Hypothalamus (tissue), 51 donors: ENCODE measurements at places on chromosomes 3 and 15.

GRCh38 chr3:196666001-196666867 lies 26.7 kb downstream of the NRROS start:
- DNase-seq = no peak

DNA sequence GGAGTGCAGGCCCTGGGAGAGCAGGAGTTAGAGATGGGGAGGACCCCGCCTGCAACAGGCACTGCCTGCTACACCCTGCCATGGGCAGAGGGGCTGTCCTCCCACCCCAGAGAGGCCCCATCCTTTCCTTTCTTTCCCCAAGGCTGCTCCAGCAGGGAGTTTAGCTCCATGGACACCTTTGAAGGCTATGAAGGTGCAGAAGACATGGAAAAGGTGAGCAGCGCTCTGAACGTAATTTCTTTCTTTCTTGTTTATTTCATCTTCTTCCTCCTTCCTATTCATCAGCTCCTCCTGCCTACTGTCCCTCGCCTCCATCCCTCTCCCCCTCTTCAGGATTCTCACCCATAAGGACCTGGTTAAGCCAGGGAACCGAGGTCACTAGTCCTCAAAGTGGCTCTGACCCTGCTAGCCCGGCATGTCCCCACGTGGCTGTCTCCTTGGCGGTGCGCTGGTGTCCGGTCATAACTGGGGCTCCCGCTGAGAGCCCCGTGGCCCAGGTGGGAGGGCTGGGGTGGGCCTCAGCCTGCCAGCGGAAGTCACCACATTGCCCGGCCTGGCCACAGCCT lies 16.0 kb upstream of the ADIPOQ start:
- DNase-seq = no peak

- no peak for DNase-seq
Observed at GRCh38 chr3:169394316-169394715, 269.2 kb downstream of the MECOM start.

DNA sequence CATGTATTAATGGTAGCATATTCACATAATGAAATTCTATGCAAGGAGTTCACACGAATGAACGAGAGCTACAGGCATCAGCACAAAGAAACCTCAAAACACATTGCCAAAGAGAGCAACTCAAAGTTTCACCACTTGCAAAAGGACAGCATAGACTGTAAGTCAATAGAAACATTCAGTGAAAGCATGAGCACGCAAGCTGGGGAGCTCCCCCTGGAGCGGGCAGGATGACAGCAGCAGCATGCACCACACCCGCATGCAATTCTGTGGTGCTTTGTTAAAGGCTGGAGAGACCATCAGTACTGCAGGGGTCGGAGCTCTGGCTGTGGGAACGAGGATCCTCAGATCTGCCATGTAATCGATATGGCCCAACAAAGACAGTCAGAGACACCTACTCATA lies 18.7 kb downstream of the OCA2 start:
- DNase-seq = no peak

GRCh38 chr3:47019201-47019600 lies 39.7 kb downstream of the NBEAL2 start:
- DNase-seq = no peak

DNA sequence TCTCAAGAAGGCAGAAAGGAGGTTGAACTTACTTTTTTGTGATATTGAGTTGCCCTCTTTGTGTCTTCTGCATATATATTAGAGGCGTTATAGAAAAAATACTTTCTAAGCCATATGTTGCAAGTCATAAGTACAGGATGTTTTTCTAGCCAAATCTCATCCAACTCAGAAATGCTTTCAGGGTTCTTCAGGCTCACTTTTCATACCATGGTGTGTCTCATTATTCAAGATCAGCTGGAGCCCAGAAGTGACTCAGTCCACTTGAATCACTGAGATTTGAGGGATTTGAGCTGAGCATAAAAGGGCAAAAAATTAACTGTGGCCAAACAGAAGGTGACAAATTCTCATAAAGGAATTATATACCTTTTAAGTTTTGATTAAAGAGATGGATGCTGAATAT lies 157.3 kb downstream of the WNT5A start:
- no peak for DNase-seq

DNA sequence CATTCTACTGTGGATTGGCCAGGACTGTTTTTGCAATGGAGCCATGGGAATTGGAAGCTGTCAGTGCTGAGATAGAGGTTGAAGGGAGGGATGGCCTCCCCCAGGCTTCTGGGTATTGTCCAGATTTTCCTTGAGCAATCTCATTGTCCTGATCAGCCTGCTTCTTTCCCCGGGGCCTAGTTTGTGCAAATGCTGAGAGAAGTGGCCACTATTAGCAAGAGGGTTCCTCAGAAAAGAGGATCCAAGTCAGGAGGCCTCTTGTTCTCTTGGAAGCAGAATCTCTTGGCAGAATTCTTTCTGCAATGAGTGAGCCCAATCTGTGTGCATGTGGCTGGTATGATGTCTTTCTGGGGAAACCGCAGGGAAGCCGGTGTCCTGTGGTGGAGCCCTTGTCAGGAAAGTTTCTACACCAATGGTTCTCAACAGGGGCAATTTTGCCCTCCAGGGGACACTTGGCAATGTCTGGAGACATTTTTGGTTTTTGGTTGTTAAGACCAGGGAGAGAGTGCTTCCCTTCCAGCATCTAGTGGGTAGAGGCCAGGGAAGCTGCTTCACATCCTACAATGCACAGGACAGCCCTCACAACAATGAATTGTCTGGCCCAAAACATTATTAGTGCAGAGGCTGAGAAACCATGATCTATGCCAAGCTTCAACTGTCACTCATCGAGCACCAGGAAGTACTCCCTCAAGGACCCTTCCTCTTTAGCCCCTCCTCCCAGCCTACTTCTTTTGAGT lies 2.0 kb downstream of the LIPC start:
- no peak for DNase-seq

DNA sequence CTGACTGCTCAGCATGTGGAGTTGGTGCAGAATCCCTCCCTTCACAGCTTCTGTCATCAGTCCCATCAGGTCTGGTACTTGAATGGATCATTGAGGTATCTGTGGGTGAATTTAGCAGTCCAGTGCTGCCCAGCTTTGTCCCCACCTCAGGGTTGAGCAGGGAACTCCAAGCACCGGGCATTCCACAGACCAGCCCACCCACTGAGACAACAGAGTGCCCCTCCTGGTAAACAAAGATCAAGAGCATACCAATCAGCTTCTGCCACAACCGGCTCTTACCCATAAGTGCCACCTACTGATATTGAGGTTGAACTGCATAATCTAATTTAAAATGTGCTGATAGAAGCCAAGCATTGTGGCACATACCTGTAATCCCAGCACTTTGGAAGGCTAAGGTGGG lies 57.1 kb upstream of the FXR1 start:
- no peak for DNase-seq

GRCh38 chr15:70383856-70384255 lies 286.1 kb upstream of the TLE3 start:
- no peak for DNase-seq

DNA sequence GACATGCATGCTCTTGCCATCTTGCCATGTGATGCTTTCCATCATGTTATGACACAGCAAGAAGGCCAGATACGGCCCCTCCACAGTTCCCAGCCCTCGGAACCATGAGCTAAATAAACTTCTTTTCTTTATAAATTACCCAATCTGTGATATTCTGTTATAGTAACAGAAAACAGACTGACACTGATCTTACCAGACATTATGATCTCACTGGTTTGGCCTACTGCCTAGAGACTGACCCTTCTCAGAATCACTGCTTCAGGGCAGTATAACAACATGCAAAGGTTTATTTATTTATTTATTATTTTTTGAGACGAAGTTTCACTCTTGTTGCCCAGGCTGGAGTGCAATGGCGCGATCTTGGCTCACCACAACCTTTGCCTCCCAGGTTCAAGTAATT lies 14.0 kb downstream of the ZNF619 start:
- no peak for DNase-seq

- no peak for DNase-seq
Observed at GRCh38 chr3:56118968-56119367, 349.3 kb downstream of the ERC2 start.

DNA sequence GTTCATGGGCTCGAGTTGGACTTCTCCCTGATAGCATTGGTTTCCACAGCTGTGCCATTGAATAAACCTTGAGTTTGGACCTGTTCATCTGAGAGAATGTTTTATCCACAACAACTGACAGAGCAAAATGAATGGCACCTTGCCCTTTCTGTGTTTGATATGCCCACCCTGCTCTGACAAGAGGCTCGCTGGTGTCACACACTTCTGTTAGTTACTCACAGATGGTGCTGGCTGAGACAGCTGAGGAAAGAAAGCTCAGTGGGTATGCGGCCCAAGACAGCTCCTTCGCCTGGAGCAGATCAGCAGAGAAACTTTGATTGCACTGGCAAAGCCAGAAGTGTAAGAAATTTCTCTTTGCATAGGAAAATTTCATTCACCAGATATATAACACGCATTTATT lies 2.5 kb upstream of the CAPN3 start:
- no peak for DNase-seq

DNA sequence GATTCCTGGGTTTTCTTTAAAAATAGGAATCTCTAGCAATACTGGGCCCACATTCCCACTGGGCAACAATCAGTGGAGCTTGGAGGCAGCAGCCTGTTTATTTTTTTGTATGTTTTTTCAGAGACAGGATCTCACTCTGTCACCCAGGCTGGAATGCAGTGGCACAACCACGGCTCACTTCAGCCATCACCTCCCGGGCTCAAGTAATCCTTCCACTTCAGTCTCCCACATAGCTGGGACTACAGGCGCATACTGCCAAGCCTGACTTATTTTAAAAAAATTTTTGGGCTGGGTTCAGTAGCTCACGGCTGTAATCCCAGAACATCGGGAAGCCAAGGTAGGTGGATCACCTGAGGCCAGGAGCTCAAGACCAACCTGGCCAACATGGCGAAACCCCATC lies 29.1 kb upstream of the GNB5 start:
- no peak for DNase-seq

GRCh38 chr3:188296761-188297612 lies 143.0 kb downstream of the LPP start:
- no peak for DNase-seq

DNA sequence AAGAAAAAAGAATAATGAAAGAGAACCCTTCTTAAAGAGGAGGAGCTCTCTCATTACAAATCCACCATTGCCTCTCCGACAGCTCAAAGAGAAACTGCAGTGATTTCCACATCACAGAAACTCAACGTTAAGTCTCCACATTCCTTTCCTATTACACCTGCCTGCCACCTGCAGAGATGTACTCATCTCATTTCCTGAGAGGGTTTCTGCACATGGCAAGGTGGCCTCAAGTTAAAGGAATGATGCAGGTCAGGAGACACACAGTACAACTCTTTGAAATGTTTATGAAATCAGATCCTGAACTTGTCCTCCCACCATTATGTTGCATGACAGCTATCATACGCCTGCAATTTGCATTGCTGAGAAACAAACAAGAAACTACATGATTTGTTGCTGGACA lies 458.4 kb upstream of the ADAMTS9 start:
- DNase-seq = no peak

GRCh38 chr3:71872256-71872655 lies 87.3 kb upstream of the PROK2 start:
- DNase-seq = no peak

DNA sequence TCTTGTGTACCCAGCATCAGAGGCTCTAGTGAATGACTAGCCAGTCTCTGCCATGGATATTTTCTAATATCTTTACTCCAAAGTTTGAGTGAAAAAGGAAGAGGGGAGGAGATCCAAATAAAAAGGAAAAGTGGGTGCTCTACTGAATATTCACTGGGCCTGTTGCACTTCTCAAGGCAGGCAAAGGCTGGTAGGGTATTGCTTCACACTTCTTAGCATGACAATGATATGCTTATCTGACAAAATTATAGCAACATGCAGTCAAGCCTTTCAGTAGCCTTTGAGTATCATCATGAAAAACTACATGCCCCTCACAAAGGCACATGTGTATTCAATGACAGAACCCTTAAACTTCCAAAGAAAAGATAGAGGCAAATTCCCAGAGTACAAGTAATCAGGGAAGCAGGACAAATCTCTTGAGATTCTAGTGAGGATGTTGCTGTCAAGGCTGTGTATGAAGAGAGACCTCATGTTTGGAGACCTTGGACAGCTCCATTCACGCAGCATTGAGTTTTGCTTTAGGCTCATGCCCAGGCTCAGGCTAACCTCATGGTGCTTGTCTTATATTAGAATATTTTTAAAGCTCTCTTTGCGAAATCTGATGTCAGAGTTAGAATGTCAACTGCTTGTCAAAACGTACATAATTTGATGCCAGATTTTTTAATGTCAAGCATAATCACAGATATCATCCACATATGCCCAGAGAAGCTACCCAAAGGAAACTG lies 506.9 kb downstream of the OCA2 start:
- DNase-seq = no peak

DNA sequence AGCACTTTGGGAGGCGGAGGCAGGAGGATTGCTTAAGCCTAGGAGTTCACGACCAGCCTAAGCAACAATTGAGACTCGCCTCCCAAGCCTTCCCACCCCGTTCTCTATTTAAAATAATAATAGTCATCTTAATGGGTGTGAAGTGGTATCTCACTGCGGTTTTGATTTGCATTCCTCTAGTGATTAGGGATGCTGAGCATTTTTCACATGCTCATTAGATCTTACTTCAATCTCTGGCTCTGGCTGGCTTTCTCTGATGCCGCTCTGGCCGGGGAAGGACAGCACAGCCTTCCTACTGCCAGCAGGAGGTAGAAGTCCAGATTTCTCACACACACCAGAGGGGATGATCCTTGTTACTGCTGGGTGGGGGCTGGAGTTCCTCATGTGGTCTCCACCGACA lies 7.4 kb upstream of the EIF4A2 start:
- DNase-seq = no peak

- DNase-seq = no peak
Observed at GRCh38 chr15:101349047-101349951, 54.3 kb upstream of the SNRPA1 start.

DNA sequence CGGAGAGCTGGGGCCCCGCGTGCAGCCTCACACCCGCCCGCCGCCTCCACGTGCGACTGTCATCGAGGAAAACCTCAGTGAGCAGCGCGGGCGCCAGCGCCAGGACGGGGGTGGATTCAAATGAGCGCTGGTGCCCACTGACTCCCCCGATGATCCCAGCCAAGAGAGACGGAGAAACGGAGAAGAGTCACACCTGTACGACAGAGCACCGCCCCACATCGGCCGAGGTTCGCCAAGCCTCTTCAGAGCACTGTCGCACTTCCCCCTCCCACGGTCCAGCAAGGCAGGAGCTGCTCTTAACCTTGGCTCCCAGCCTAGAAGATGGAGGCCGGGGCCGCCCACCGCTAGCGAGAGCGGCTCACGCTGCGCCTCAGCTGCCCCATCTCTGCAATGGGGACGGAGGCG lies 130.9 kb upstream of the IQSEC1 start:
- DNase-seq = no peak
